ENCODE measurements at places on chromosomes 7 and 10.

- no peak for DNase-seq
Observed at GRCh38 chr7:159177284-159177953, 32.8 kb upstream of the VIPR2 start.

GRCh38 chr10:56871160-56871668, 510.2 kb upstream of the ZWINT start:
- DNase-seq: no peak

GRCh38 chr10:91691981-91692380, 59.1 kb upstream of the PPP1R3C start:
- no peak for DNase-seq

GRCh38 chr7:44119829-44120380, 3.4 kb downstream of the POLD2 start:
- DNase-seq: no peak

- DNase-seq: no peak
Observed at GRCh38 chr7:158135931-158136330, 451.7 kb downstream of the PTPRN2 start.

DNA sequence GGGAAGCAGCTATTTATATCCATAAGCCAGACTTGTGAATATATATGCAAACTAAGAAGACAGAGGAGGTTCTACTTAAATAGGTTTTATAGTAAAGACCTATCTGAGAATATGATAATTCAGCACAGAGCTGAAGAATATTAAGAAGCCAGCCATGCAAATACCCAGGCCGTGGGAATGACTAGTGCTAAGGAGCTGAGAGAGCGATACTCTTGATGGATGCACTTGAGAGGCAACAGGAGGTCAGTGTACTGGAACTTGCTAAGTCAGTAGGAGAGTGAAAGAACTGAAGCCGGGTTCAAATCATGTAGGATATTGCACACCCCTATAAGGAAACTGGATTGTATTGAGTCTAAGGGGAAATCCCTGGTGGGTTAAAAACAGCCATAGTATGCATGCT, 943.6 kb upstream of the MBL2 start:
- no peak for DNase-seq

- no peak for DNase-seq
Observed at GRCh38 chr7:15463801-15464666, 97.8 kb downstream of the AGMO start.

DNA sequence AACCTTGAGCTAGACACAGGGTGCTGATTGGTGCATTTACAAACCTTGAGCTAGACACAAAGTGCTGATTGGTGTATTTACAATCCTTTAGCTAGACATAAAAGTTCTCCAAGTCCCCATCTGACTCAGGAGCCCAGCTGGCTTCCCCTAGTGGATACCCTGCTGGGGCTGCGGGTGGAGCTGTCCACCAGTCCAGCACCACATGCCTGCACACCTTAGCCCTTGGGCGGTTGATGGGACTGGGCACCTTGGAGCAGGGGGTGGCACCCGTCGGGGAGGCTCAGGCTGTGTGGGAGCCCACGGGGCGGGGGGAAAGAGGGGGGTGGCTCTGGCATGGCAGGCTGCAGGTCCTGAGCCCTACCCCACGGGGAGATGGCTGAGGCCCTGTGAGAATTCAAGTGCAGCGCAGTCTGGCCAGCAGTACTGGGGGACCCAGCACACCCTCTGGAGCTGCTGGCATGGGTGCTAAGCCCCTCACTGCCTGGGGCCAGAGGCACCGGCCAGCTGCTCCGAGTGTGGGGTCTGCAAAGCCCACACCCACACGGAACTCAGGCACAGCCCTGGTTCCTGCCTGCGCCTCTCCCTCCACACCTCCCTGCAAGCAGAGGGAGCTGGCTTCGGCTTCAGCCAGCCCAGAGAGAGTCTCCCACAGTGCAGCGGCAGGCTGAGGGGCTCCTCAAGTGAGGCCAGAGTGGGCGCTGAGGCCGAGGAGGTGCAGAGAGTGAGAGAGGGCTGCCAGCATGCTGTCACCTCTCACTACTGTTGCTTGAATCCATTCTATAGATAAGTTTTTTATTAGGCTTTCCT, 369.8 kb upstream of the SMIM30 start:
- no peak for DNase-seq

DNA sequence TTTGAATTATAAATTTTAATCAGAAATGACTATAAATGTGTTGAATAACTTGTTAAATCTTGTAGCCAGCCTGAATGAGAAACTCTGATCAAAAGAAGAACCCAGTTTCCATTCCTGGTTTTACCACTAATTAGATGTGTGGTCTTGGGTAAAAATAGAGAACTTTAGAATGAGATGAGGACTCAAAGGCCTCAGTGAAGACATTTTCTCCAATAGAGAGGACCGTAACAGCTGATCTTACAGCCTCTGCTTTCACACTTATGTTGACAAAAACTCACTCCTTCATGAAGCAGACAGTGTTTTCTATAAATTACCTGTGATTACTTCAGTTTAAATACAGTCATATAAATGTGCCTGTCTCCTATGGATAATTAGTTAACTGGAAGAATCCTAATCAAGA, 200.1 kb upstream of the MEOX2 start:
- DNase-seq: no peak

DNA sequence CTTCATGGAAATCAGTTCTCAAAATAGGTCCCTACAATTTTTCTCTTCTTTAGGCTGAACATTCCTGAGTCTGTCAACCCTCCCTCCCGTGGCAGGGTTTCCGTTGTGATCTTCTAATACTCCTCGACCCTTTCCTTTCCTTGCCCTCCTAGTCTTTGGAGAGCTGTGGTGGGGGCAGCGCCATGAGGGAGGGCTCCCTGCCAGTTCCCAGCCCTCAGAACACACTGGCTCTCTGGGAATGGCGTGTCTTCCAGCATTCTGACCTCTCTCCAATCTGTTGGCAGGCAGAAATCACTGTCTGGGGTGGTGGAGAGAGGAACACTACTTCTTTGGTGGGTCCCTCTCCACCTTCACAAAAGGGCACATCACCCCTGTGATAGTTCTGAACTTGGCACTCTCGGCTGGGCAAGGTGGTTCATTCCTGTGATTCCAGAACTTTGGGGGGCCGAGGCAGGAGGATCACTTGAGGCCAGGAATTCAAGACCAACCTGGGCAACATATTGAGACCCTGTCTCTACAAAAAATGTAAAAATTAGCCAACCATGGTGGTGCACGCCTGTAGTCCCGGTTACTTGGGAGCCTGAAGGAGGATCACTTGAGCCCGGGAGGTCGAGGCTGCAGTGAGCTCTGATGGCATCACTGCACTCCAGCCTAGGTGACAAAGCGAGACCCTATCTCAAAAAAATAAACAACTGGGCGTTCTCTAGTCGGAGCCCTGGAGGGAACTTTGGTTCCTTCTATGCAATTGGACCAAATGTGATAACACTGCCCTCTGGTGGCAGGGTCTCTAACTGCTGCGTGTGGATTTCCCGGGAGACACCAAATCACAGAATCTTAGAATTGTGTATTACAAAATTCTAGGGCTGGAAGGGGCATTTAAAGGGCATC, 13.1 kb upstream of the ARPC1A start:
- no peak for DNase-seq

DNA sequence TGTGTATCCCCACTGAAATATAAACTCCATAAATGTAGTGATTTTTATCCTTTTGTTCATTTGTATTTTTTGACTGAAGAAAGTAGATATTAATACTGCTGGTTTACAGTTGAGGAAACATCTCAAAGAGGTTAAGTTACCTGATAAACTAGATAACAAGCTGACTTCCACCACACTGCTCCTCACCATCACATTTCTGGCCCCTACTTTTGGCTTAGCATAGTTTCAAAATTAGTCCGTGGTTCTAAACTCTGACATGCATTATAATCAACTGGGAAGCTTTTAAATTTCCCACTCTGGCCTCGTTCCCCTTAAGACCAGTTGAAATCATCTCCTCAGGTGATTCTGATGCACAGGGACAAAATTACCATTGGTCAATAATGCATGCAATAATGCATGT, 43.5 kb downstream of the ANKIB1 start:
- no peak for DNase-seq

DNA sequence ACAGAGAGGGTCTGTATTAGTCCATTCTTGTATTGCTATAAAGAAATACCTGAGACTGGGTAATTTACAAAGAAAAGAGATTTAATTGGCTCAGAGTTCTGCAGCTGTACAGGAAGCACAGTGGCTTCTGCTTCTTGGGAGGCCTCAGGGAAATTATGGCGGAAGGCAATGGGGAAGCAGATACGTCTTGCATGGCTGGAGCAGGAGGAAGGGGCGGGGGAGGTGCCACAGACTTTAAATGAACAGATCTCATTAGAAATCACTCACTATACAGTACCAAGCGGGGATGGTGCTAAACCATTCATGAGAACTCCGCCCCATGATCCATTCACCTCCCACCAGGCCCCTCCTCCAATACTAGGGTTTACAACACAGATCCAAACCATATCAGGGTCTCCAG, 3.7 kb upstream of the CALU start:
- DNase-seq: no peak

DNA sequence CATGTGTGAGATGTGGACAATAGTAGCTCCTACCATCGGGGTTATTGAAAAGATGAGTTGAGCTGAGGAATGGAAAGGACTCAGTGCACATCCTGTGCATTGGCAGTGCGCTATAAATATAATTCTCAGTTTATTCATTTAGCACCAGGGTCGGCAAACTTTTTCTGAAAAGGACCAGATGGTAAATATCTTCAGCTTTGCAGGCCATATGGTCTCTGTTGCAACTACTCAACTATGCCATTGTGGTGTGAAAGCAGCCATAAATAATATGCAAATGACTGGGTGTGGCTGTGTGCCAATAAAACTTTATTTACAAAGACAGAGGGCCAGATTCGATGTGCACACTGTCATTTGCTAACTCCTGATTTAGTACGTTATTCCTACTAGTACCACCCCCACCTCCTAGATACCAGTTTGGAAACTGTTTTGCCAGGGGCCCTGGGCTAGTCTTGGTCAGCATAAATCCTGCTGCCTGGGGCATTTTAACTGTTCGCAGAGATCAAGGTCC, 422.9 kb upstream of the MKI67 start:
- no peak for DNase-seq

GRCh38 chr7:32036557-32036956, 33.6 kb downstream of the PDE1C start:
- no peak for DNase-seq

GRCh38 chr10:71761105-71761511, 12.2 kb downstream of the VSIR start:
- DNase-seq: no peak

DNA sequence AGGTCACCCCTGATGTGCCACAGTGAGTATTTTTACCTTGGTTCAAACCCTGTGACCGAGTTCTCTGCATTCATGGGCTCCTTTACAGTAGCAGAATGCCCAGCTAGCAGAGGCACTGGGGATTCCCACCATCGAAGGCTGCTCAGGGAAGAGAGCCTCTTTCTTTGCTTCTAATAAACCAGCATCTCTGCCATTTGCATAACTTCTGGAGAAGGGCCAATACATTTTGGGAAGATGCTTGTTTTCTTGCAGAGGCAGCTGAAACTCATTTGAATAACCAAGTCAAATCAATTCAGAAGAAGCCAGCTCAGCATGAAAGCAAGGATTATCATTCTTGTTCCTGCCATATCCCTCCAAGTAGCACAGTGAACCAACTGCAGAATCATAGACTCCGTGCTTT, 82.9 kb upstream of the WDR11 start:
- no peak for DNase-seq

GRCh38 chr10:62735464-62736167, 68.9 kb upstream of the ADO start:
- DNase-seq: no peak

- DNase-seq: no peak
Observed at GRCh38 chr10:52436664-52437063, 122.6 kb downstream of the DKK1 start.

GRCh38 chr10:115514895-115515294, 421.7 kb downstream of the ATRNL1 start:
- DNase-seq: no peak

DNA sequence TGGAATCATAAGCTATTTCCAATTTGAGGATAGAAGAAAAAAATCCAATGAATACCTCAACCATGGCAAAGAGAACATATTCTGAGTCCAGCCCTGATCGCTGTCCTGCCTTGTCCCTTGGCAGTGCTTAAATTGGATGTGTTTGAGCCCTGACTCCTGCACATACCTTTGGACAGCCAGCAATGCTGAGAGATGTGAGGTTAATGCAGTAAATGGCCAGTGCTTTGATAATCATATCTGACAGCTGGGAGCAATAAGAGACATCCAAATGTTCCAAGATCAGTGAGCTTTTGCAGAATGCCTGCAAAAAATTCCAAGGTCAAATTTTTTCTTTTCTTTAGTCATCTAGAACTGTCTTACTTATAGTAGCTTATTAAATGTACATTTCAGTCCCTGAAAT, 80.1 kb upstream of the LRRC17 start:
- no peak for DNase-seq

DNA sequence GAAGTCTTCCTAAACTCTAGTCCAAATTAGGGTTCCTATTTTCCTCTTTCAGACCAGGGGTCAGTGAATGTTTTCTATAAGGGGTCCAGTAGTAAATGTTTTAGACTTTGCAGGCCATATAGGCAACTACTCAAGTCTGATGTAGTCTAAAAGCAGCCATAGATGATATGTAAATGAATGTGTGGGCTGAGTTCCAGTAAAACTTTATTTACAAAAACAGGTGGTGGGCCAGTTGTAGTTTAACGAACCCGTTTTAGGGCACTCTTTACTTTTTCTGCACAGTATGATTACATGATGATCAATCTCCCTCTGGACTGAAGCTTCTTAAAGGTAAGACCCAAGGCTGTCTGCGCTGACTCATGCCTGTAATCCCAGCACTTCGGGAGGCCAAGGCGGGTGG, 243.6 kb downstream of the CAMK1D start:
- DNase-seq: no peak

DNA sequence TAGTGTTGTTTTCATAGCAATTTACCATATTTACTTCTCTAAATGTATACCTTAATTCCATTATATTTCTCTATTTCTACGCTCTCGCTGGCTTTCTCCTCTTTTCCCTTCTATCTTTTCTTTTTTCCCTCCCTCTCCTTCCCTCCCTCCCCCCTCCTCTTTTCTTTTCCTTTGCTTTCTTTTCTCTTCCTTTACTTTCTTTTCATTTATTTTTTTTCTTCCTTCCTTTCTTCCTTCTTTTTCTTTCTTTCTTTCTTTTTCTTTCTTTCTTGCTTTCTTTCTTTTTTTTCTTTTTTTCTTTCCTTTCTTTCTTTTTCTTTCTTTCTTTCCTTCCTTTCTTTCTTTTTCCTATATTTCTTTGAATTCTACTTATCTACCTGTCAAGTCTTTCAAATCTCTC, 533.0 kb upstream of the POT1 start:
- no peak for DNase-seq

- DNase-seq: peak; percentile 33
Observed at GRCh38 chr7:23247603-23248335, 1.2 kb downstream of the GPNMB start.

All from GM12892 (cell line).